ENCODE measurements at places on chromosomes 2 and 18.

DNA sequence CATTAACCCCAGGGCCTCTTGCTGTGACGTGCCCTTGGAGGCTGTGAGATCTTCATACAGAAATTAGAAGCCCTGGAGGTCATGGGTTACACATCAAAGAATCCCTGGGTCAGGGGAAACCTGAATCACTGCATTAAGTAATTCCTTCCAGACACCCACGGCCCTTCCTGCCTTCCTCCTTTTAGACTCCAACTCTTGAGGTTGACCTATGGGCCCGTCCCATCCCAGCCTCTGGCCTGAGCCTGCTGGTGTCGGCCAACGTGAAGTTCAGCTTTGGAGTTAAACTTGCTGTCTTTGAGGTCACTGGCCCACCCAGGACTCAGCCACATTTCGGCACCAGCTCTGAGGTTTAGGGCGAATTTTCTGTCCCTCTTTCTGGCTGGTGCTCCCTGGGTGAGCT lies 198.3 kb downstream of the ACKR3 start:
- DNase-seq = no peak

DNA sequence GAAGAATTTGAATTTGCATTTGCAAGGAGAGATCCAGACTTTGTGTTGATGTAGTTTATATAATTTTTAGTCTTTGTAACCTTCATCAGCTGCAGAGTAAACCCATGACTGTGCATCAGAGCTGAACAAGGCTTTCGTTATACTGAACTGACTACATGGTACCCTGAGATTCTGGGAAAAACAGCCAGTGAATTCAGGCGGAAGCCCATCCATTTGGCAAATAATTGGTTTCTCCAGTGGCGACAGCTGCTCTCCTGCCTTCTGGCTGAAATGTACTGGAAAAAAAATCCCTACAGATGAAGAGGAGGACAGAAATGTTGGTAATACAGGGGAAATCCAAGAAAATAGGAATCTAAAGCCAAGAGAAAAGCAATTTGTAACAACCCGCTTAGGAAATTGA lies 657.5 kb upstream of the CDH7 start:
- no peak for DNase-seq

- no peak for DNase-seq
Measured at GRCh38 chr2:221911890-221912289, 339.8 kb upstream of the EPHA4 start.

- no peak for DNase-seq
Measured at GRCh38 chr18:80253871-80254492, 6.7 kb upstream of the PARD6G start.

- DNase-seq = no peak
Measured at GRCh38 chr2:47092465-47092864, 62.6 kb downstream of the STPG4 start.

DNA sequence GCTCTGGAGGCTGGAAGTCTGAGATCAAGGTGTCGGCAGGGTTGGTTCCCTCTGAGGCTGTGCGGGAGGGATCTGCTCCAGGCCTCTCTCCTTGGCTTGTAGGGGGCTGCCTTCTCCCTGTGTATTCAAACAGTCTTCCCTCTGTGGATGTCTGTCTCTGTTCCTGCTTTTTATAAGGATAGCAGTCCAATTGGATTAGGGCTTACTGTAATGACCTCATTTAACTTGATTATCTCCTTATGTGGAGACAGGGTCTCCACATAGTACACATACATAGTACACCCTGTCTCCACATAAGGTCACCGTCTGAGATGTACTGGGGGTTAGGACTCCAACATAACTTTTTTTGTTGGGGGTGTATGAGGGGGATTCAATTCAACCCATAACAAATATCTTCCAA lies 30.5 kb downstream of the TCF7L1 start:
- no peak for DNase-seq

DNA sequence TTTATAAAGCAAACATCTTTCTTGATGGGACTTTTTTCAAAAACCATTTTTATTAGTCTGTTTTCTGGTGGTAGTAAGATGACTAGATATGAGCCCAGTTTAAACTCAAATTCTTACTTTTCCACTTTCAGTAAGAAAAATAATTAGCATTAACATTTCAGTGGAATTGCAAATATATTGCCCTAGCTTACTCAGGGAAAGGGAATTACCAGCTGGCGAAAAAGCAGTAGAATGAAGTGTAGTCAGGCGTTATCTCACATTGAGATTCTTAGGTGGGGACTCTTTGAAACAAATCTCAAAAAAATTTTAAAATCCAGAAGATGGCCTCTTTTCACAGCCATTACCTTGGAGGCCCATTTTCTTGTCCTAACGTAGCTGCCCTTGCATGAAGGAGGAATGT lies 65.8 kb downstream of the CRIM1 start:
- no peak for DNase-seq

DNA sequence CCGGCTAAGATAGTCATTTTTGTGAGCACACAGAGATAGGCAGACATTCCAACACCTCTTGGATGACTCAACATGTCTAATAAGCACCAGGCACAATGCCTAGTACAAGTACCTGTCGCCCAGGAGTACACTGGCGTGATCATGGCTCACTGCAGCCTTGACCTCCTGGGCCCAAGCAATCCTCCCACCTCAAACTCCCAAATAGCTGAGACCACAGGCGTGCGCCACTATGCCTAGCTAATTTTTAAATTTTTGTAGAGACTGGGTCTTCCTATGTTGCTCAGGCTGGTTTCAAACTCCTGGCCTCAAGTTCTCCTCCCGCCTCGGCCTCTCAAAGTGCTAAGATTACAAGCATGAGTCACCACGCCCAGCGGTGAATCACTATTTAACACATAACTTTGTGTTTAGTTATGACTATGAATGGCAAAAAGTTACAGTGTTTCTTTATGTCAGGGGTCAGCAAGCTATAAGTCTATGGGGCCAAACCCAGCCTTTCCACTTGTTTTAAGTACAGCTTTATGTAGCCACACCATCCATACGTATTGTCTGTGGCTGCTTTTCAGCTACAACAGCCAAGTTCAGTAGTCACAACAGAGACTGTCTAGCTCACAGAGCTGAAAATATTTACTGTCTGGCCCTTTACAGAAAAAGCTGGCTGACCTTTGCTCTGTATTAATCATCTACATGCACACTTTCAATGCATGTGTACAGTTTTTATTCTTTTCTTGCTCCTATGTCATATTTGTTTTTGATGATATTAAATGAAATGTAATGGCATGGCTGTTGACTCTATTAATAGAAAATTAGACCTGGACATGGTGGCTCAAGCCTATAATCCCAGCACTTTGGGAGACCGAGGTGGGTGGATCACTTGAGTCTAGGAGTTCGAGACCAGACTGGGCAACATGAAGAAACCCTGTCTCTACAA lies 18.7 kb downstream of the ORC2 start:
- no peak for DNase-seq

DNA sequence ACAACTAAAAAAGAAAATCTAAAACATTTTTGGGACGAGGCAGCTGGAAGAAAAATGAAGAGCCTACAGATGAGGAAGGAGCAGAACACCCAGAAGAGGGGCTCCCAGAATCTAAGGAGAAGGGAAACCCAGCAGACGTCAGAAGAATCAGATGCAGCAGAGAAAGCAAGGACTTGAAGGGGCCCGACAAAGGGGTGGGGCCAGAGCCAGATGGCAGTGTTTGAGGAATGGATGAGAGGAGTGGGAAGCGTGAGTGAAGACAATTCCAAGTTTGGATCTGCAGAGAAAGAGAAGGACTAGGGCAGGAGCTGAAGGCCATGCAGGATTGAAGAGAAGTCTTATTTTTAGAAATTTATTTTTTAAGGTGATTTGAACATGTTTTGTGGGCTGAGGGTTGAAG lies 19.3 kb downstream of the PTMA start:
- DNase-seq = no peak

- DNase-seq = no peak
Measured at GRCh38 chr2:12702168-12703121, 14.3 kb upstream of the TRIB2 start.

GRCh38 chr18:26874283-26874682 lies 8.8 kb upstream of the AQP4 start:
- DNase-seq = no peak

DNA sequence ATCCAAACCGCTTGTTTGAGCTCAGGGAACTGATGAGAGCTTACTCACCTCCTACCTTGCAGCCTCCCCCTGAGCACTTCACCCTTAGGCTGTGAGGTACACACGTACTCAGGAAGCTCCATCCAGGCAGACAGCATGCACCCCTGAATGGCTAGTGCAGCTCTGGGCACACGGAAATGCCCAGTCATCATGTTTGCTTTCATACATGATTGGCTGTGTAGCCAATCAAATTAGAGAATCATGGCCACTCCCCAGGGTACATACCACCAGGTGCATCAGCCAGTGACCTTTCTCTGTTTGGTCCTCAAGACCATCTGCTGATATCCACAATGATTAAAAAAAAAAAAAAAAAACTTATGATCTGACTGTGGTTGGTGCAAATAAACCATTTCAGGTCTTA lies 42.1 kb downstream of the RNF152 start:
- no peak for DNase-seq

GRCh38 chr2:149002891-149003740 lies 35.4 kb upstream of the LYPD6B start:
- no peak for DNase-seq

DNA sequence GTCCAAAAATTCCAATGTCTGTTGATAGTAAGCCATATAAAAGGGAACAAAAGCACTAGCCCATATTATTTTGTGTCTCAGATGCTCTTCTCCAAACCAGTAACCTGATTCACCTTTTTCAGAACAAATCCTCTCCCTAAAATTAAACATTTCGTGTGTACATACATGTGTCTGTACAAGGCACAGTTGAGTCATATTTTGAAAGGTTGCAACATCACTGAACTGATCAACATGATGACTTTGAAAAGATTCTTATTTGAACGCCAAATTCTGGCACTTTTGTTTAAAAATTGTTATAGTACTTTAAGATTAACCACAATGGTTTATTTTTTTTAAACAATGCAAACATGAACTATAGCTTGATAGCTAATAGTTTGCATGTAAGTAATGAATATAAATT lies 102.5 kb downstream of the RIT2 start:
- no peak for DNase-seq

DNA sequence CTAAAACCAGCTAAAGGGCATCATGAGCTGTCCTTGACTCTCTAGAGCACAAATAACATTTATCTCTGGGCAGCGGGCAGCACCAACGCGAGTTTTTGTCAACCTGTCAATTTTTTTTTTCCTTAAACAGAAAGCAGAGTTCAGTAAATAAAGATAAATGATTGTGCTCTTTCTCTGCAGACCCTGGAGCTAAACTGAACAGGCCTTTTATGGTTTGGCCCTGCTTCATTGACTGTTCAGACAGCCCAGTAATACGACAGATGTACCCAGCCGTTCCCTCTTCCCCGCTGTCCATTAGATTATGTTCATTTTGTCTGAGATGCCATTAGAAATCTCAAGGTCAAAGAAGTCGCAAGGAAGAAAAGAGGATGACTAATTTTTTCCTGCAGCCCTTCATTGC lies 280.5 kb upstream of the PIK3C3 start:
- DNase-seq = no peak

DNA sequence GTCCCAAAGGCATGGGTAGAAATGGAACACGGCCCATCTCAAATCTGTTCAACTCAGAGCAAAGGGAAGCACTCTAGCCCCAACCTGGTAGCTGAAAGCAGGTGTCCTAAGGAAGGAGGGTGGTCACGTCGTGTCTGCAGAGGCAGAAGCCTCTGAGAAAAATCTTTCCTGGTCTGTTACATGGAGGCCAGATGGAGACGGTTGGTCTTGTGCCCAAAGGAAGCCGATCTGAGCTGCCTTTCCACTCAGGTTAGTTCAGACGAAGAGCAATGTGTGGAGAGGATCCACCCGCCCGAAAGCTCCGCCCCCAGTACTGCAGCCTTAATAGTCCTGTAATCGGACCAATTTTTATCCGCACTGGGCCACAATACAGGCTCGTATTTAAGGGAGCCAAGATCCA lies 54.9 kb upstream of the AMMECR1L start:
- DNase-seq = no peak

- no peak for DNase-seq
Measured at GRCh38 chr2:121998751-121999150, 243.3 kb downstream of the TSN start.

GRCh38 chr2:113981404-113982134 lies 91.7 kb downstream of the ACTR3 start:
- no peak for DNase-seq

- no peak for DNase-seq
Measured at GRCh38 chr2:71831193-71831577, 316.5 kb downstream of the CYP26B1 start.

DNA sequence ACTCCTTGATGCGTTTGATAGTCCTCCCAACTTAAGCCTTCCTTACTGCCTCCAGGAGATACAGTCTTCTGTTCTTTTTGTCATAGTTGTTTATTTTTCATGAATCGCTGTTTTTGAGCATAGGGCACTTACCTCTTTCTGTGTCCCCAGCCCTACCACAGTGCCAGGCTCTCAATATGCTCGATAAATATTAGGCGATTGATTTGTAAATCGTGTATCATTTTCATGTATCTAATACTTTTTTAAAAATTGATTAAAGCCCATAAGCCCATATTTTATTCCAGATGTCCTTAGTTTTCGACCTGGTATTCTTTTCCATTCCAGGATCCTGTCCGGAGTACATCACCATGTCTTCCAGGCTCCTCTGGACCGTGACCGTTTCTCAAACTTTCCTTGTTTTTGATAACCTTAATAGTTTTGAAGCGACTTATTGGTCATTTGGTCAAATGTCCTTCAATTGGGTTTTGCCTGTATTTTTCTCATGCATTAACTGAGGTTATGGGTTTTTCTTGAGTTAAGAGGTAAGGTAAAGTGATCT lies 444 bp upstream of the MMADHC start:
- DNase-seq = no peak

DNA sequence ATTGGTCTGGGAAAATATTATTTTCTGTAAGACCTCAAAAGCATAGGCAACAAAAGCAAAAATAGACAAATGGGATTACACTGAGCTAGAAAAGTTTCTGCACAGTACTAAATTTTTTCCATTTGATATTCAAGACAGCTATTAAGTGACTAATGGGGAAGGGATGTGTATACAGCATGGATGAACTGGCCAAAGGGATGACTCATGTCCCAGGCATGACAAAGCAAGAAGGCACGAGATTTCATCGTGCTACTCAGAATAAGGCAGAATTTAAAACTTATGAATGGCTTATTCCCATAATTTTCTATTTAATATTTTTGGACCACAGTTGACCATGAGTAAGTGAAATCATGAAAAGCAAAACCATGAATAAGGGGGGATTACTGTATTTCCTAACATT lies 1250.1 kb upstream of the GYPC start:
- no peak for DNase-seq

- no peak for DNase-seq
Measured at GRCh38 chr2:187174582-187174981, 273.5 kb downstream of the CALCRL start.
